Central memory CD4-positive, alpha-beta T cell (primary cell): ENCODE measurements at places on chromosomes 1 and 21.

DNA sequence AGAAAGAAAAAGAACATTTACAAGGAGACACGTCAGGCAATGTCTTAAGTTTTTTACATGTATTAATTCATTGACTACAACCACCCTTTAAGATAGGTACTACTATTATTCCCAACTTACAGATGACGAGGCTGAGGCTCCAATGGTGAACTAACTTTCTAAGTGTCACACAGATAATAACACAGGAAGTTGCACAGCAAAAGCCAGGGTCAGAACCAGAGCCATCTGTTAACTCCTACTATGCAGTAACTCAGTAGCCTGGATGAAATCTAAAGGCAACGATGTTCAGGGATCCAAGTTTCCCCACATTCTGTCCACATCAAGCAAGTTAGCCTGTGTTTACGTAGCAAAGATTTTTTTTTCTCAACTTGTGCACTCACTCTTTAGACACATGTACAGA, 371.7 kb downstream of the PTPRC start:
- no peak for DNase-seq

- no peak for DNase-seq
Measured at GRCh38 chr1:37797750-37798345, 4.2 kb downstream of the MANEAL start.

DNA sequence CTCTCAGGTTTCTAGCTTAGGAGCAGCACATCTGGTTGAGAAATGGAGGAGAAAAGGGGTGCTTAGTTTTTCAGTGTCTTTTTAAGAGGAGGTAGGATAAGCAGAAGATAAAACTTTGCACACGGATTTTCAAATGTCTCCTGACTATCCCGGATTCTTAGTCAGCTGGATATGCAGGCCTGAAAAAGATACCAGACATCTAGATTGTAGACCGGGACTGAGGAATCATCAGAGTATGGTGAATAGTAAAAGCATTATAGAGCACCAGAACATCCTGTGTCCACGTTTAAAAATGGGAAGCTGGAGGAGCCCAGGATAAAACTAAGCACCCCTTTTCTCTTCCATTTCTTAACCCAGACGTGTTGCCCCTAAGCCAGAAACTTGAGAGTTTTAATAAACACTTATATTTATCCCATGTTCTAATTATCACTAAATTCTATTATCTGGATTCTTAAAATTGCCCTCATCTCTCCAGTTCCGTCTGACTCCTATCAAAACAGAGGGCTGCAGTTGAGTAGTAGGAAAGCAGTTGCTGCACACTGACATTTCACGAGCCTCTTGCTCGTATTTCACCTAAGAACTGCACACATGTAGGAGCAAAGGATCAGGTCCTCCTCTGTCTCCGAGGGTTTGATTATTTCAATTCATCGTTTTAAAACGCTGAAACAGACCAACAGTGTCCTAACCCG, 609 bp downstream of the PIGK start:
- no peak for DNase-seq

DNA sequence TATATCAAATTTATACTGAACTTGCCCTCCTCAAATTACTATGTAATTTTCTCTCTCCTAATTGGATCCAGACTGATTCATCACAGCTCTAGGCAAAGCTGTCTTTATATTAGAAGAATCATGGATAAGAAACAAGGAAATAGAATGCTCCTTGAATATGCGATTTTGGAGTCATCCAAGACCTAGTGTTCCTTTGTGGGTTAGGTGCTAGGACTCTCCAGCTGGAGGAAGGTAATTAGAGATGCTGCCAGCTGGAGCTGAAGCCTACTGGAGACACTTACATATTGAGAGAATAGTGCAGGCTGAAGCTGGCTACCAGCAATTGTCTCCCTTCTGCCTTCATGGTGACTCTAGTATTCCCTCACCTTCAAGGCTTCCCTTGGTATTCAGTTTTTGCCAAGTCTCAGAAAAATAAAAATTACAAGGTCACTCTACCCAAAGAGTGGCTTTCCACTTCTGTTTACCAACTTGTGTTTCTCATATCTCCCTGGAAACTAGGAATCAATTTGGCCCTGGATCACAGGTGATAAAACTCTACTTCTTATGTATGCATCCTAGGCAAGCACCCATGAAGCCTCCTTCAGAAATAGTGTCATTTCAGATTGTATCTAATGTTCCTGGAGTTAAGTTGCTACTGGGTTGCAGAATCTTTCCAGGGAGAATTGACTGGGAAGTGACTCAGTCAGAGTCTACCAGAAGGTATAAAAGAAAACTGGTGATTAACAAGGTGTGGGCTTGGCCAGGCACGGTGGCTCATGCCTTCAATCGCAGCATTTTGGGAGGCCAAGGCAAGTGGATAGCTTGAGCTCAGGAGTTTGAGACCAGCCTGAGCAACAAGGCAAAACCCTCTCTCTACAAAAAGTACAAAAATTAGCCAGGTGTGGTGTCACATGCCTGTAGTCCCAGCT, 24.4 kb upstream of the DOCK7 start:
- no peak for DNase-seq

DNA sequence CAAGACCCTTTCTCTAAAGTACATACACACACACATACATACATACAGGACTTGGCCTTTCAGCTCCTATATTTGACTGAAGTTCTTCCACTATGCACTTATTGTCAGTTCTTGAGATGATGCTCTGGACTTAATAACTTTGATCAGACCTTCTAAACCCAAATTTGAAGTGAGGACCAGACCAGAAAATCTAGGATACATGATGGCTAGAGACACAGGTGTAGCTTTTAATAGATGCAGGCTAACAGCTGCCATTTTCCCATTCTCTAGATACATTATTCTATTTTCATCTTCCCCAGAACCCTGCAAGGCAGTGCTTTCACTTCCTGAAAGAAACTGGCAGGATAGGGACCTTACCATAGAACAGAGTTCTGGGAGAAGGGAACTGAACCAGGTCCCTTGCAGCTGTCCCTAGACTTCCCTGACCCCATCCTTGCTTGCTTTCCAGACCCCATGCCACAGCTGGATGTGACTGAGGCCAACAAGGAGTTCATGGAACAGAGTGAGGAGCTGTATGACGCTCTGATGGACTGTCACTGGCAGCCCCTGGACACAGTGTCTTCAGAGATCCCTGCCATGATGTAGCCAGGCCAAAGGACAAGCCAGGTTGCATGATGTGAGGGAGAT, 14.9 kb upstream of the RAB42 start:
- no peak for DNase-seq

DNA sequence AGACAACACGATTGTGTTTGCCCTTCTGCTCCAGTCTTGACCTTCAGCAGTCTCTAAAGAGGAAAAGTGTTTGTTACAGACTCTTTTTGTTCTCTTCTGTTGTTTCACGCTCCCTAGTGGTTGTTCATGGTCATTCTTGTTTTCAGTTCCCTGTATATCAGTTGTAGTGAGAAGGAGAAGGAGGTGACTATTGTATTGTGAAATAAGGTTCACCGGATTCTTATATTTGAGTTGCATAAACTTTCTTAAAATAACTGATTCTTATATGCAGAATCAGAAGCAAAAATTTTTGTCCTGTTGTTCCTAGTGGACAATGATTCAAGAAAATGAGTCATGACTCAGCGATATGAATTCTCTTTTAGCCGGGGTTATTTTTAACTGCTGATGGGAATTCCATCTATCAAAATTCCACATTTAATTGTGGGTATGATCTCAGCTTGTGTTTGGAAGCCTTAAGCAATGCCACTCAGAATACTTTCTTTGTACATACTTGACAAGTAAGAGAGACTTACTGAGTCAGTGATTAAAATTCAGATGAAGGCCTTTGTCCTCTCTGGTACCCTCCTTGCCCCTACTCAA, 152.2 kb downstream of the CLEC20A start:
- DNase-seq = no peak

DNA sequence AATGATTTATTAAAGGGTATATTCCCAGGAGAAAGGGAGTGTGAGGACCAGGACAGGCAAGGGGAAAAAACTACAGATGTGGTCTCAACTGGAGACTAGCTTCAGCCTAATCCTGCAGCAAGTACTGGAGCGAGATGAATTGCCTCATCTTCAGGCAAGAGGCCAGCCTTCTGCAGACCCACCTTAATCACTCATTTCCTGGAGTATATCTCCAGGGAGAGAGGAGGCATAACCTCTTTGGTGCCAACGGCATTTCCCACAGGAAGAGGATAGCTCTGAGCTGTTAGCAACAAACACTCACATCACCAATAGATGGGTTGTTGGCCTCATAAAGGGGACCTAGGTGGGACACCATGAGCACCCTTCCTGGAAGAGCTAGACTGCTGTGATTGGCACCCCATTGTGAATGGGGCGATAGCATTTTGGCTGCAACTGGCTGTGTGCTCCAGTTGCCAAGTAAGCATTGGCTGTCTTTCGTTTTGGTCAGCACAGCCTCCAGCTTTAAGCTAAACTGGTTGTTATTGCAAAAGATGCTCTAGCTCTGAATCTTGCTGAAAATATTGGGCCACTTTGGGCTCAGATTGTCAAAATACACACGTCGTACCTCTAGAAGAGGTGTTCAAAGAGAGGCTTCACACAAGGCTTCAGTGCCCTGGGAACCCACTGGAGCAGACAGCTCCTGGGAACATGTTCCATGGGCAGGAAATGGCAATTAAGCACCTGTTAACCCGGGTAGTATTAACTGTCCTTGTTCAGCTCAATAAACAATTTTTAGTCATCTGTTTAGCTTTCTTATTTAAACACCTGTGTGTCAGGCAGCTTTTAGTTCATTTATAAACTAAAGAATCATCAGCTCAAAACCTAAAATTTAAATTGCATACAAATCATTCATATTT, 314.8 kb upstream of the C1orf87 start:
- DNase-seq = no peak

DNA sequence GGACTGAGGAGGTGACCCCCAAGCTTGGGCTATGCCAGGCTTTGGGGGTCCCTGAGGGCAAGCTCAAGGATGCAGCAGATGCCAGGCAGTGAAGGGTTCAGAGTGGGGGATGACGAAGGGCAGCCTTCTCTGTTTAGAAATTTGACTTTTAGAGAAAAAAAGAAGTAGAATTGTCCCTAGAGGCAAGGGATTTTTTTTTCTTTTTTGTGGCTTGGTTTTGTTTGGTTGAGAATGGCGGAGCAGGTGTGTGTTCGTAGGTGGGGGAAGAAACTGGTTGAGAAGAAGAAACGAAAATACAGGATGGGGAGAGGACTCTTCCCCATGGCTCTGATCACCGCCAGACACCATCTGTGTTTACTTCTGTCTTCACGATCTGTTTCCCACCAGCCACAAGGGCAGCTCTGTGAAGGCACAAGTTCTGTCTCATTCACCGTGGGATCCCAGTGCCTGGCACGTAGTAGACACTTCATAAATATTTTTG, 8.2 kb downstream of the PLA2G5 start:
- no peak for DNase-seq

DNA sequence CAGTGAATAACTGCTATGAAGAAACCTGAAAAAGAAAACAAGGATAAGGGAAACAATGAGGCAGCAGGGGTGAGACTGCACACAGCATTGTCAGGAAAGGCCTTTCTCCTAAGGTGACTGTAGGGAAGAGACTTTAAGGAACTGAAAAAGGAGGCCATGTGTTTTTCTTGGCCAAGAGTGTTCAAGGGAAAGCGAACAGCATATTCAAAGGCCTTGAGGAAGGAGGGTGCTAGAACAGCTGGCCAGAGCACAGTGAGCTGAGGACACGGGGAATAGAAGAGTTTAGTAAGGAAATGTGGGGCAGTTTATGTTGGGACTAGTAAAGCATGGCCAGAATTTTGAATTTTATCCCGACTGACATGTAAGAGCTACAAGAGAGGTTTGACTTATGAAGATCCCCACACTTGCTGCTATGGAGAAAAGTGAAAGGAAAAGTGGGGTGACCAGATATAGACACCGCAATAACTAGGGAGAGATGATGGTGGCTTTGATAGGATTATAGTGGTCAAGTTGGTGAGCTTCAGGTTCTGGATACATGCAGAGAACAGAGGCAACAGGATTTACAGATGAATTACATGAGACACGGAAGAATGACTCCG, 1.4 kb downstream of the RWDD2B start:
- DNase-seq = no peak

DNA sequence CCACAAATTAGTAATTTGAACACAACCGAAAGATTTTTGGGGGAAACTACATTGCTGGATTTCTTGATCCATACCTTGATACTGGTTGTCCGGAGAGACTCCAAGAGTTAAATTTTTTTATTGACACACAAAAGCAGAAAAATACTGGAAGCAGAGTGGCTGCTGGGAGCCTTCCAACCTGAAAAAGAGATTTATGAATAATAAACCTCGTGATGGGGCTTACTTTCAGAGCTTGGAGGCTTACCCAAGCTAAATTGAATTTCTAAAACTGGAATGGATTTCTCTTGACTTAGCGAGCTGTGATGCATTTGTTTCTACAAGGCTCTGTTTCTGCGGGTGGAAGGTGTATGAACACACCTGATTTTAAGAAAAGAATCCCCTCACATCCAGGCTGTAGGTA, 35.7 kb downstream of the PCP4 start:
- DNase-seq = no peak

DNA sequence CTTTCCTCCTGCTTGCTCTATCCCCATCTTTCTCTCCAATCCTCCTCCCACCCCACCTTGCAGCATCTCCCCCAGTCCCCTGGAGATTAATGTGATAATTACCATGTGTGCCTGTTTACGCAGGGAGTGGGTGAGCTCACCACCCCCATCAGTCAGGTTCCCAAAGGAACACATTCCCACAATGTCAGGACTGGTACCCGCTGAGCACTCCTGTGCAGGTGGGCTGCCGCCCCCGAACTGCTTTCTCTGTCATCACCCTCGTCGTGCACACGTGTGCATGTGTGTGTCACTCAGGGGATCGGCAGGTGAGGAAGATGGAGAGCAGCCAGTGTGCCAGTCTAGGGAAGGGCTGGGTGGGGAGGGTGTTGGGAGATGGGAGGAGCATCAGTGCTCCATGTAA, 163.4 kb downstream of the CACNA1E start:
- no peak for DNase-seq
